ENCODE measurements at places on chromosomes 13 and 19.

GRCh38 chr13:38346764-38347163 is 2.9 kb upstream of the UFM1 start:
- DNase-seq = no peak

DNA sequence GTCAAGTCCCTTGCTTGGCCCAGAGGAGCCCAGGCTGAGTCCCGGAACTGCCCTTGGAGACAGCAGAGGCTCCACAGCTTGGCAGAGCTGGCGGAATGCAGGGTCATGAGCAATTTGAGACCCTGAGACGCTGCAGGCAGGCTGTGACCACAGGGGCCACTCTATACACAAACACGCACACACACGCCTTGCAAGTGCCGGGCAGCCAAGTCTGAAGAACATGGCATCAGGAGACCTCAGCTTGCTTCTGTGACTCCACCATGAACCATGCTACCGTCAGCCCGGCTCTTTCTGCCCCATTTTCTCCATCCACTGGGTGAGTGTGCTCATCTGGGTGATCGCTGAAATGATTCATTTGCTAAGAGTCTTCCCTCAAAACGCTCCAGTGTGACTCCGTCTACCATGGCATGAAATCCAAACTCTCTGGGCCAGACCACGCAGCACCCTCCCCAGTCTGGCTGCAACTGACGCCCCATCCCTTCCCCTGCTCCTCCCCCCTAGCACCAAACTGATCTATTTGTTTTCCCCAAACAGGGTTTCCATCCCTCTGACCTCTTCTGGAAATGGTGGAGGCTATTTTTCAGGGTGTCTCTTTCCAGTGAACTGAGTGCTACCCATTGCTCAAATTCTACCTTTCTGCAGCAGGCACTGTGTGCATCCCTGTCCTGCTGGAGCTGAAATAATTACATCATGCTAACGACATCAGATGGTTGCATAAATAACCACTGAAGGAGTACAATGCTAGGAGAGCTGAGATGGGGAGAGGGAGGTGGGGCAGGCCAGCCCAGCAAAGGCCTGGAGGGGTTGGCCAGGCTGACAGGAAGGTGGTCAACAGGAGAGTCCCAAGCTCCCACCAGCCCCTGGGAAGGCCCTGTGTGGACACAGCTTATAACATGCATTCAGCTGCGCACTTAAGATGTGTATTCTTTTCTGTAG is 3.1 kb downstream of the CARS2 start:
- no peak for DNase-seq

DNA sequence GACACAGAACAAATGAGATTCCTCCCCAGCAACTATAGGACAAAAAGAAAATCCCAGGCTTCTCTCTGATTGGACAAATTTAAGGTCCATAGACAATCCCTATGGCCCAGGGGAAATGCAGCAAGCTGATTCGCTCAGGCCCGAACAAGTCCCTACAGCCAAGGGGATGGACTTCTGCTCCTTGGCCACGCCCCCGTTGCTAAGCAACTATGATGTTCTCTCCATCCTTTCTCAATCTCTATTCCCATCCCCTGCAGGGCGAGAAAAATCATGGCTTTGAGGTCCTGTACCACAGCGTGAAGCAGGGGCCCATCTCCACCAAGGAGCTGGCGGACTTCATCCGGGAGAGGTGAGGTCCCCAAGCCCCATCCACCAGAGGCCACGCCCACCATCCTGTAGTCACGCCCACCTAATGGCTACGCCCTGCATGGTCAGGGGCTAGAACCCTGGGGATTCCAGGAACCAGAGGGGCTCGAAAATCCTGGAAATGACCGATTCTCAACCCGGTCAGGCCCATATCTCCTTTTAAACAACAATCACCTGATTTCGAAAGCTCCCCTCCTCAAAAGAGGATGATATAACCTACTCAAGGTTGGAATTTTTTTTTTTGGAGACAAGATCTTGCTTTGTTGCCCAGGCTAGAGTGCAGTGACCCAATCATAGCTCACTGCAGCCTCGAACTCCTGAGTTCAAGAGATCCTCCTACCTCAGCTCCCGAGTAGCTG is 11.4 kb downstream of the FCHO1 start:
- DNase-seq = no peak

- no peak for DNase-seq
These were observed 7.8 kb upstream of the C13orf42 start for GRCh38 chr13:51118809-51119431.

GRCh38 chr13:99385940-99386339 is 78.7 kb upstream of the GPR183 start:
- no peak for DNase-seq

DNA sequence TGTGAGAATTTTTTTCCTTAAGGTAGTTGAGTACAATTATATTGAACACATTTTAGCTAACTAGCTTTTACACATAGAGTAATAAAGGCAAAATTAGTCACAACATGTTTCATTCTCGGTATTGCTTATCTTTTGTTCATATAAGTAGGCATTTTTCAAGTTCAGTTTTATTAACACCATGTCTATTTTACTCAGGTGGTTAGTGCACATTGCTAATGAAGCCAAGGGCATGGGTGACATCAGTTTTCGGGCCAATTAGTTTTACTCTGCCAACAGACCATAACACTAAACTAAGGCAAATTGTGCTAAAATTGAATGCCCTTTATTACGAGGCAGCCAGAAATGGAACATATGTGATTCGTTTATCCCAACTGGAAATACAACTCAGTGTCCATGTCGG is 19.6 kb upstream of the PCDH17 start:
- no peak for DNase-seq

Data from non-pigmented ciliary epithelial cell (primary cell).